ENCODE measurements at places on chromosomes 5 and 9.

- no peak for DNase-seq
These were observed 480.5 kb downstream of the KDM4C start for GRCh38 chr9:7238247-7238637.

- DNase-seq, result no peak
These were observed 38.6 kb downstream of the CAPSL start for GRCh38 chr5:35899800-35900199.

DNA sequence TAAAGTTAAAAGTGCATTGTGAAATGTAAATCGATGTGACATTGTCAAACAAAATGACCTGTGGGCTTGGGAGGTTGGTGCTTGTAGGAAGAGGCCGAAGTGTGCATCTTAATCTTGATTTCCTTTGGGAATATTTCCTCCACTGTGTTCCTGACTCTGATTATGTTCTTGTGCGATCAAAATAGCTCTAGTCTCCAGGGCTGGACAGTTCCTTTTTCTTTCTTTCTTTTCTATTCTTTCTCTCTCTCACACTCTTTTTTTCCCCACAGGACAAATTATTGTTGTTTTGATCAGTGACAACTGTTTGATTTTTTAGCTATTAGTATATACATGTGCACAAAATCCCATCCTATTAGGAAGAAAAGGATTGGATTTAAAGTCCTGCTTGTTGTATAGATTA is 347.5 kb downstream of the ZSWIM6 start:
- DNase-seq, result no peak

DNA sequence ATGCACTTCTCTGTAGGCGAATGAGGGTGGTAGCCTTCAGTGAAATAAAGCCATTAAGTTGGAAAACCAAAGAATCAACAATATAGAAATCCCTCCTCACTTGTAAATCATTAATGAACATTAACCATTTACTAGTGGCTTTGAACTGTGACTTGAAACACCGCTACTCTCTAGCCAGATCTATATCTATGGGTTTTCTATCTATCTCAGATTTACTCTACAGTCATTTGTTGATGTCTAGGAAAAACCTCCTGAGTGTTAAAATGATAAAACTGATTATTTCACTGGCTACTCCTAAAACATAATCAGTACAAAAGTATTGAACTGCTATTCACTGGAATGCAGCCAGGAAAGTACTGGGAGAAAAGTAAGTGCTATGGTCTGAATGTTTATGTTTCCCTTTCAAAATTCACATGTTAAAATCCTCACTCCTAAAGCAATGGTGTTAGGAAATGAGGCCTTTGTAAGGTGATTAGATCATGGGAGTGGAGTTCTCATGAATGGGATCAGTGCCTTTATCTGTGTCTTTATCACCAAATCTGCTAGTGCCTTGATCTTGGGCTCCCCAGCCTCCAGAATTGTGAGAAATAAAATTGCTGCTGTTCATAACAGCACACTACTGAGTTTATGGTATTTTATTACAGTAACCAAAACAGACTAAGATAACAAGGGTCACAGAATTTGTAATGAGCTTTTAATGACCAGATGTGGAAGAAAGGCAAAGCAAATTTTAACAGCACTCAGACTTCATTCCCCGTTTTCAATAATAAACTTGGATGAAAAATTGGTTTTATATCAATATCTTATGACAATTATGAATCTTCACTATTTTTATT is 8.6 kb upstream of the OXCT1 start:
- no peak for DNase-seq

DNA sequence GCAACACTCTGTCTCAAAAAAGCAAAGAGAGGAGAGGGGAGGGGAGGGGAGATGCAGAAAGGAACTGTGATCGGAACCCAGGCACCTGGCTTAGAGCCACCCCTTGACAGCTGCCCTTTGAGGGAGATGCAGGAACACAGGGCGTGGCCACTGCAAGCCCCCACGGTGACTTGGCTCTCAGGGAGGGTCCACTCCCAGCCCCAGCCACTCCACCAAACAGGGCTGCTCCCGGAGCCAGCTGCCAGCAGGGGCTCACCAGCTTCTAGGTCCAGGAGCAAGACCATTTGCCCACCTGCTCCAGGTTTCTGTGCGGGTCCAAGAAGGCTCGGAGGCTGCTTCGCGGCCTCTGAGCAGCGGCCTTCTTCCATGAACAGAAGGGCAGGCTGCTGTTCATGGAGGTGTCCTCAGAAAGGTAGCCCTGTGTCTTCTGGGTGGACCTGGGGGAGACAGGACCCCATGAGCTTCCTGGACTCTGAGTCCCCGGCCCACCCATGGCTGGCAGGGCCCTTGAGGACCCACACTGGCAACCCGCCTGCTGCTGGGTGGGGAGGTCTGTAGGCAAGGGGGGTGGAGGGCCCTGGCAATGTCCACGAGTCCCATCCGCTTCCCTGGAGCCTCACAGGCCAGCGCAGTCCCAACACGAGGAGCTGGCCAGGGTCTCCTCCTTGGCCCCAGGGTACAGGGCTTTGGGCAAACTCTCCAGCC is 7.9 kb downstream of the C9orf50 start:
- DNase-seq, result no peak

DNA sequence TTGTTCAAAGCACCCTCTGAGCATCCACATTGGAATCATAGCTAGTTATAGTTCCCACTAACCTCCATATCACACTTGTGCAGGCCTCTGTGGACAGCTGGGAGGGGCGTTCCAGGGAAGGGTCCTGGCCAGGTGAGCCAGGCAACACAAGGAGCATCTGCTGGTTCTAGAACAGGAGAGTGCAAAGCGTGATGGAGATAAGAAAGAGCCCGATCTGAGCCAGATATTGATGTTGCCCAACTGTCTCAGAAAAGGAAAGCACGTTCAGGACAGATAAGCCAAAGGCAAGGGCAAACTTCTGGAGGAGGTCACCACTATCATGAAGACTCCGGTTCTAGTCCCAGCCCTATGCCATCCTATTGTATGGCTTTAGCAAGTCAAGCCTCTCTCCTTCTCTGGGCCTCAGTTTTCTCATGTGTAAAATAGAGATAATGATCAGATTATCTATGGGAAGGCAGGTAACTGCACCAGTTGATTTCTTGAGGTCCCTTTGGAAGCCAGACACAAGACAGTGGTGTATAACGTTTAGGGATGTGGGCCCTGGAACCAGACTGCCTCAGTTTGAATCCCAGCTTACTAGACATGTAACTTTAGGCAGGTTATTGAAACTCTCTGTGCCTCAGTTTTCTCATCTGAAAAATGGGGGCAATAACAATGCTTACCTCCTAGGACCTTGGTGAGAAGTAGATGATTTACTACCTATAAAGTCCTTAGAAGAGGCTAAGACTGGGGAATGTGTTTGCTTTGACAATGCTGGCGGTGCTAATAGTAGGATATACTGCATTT is 19.8 kb downstream of the GABBR2 start:
- no peak for DNase-seq

GRCh38 chr5:88275581-88275980 is 6.9 kb upstream of the TMEM161B start:
- DNase-seq, result no peak

DNA sequence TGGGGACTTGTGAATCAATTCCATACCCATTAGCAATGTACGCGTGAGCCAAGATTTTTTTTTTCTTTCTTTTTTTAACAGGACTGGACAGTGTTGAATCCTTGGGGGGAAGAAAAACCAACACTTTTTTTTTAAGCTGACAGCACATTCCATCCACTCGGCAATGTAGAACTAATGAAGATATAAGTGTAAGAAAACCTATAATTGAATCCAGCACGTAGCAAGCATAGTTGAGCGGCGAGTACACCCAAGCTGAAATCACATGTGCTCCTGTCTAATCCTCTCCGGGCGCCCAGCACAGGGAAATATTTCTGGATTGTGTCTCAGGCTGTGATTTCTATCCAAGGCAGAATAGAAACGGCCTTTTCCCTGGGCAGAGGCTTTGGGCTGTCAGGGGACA is 118.2 kb downstream of the BOD1 start:
- no peak for DNase-seq

- DNase-seq, result no peak
These were observed 206.0 kb upstream of the PRR16 start for GRCh38 chr5:120258123-120258522.

- DNase-seq, result no peak
These were observed 25.6 kb upstream of the TDRD7 start for GRCh38 chr9:97386265-97386633.

GRCh38 chr5:157602505-157602904 is 26.9 kb upstream of the ADAM19 start:
- DNase-seq, result peak; percentile 43

DNA sequence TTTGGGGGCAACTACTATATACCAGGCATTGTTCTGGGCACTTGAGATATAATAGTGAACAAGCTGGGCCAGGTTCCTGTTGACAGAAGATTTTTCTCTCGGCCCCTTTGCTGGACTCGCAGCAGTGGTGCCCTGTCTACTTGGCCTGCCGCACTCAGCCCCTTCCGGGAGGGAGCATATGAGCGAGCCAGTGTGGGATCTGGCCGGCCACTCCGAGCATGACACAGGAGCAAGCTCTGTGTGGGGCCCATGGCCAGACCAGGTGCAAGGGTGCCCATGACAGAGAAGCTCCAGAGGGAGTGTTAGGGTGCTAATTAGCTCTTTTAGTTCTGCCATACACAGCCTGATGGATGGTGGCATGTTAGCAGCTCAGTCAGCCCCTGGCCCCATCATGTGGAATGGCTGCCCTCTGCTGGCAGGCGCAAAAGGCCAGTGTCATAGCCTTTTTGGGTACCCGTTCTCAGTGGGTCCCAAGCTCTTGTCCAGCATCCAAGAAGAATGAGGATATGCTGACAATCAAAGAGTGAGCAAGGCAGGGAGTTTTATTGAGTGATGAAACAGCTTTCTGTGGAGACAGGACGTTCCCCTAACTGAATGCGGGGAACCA is 9.3 kb upstream of the KIF4B start:
- peak; percentile 20 for DNase-seq

GRCh38 chr5:83523929-83524328 is 52.4 kb downstream of the VCAN start:
- no peak for DNase-seq

DNA sequence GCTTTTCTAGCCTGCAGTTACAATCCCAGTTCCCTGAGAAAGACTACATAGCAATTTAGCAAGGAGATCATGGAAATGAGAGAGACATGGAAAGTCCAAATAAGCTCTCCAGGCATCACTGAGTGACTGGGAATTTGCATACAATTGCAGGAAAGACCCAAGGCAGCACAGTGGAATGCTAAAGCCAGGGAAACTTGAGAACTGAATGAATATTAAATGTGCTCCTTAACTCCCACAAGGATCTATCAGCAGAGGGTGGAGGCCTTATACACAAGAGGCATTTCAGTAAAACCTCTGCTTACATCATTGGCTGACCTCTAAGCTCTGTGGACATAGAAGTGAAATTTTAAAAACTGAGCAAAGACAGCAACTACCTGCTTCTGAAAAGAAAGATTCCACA is 355.6 kb upstream of the DAB2 start:
- no peak for DNase-seq
